ENCODE measurements at places on chromosomes 4 and X.

DNA sequence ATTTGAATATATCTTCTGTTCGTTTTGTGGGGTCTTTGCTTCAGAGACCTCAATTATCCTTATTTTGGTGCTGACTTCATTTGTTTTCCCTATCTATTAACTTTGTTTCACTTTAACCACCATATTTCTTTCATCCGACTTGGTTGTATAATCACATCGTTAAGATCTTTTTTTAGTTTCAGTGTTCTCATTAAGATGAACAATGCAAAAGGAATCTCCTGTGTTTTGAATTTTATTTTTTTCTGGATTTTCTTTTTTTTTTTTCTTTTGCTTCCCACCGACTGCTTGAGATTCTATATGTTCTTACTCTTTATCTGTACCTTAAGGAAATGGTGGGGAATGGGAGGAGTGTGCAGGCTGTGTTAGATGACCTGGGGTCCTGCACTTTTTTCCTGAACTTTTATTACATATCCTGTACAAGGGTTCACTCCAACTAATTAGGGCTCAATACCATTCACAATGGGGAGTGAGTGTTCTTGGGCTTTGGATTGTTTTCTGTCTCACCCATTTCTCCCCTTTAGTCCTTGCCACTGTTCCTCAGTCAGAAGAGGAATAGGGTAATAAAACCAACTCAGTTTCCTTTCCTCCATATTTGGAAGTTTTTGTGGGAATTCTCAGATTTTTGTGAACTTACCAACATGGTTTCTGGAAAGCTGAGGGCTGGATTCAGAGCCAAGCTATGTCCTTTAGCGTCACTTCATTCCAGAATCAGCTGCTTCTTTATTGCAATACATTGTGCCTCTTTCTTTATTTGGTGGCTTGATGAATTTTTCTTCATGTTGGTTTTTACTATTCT is 43.2 kb upstream of the BMPR1B start:
- no peak for DNase-seq

DNA sequence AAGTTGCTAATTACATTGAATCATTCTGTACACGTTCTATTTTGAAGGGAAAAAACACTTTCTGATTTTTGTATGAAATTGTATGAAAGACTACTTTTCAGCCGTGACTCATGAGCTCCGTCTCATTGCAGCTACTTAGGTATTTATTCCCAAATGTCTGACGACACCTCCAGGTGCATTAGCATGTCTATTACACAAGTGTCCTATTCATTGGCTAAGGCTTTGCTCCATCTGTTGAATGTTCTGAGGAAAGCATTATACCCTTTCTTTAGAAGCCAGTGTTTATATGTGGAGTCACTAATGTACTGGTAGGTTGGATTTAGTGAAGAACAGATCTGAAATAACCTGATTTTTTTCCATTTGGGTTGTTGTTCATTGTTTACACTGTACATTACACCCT is 51.8 kb downstream of the MAP7D3 start:
- DNase-seq, result no peak

DNA sequence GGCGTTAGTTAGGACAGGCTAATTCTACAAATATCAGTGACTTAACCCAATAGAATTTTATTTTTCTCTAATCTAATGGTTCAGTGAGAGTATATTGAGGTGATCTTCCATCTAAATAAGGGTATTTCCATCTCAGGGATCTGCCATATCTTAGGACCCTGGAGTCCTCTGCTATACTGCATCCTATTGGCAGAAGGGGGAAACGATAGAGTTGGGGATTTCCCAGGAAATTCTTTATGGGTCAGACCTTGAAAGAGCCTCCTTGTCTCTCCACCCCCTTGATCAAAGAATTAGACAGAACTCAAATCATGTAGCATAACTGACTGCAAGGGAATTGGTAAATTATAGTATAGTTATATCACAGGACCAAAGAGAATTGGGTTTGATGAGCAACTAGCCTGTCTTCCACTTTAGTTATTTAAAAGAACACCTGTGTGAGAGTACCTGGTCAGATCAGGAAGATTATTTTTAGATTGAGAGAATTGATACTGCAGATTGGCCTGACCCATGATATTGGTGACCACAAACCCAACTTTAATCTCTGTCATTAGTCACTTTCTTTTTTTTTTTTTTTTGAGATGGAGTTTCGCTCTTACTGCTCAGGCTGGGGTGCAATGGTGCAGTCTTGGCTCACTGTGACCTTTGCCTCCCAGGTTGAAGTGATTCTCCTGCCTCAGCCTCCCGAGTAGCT is 25.6 kb downstream of the SMARCA5 start:
- no peak for DNase-seq

GRCh38 chrX:136635235-136635634 is 12.7 kb upstream of the CD40LG start:
- no peak for DNase-seq

DNA sequence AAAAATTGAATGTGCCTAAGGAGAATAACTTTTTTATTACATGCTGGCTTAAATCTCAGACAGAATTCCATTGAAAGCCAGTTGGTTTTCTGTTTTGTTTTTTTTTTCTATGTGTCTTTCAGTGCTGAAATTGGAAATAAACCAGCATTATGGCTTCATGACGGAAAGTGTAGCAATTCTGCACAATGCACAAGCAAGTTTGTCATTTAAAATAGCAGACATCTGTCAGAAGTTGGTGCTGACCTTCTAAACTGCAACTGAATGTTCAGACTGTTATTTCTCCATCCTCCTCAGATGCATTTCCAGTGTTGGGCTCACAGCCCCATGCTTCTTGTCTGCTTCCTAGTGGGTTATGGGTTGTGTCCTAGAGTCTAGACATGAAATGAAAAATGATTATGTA is 107.2 kb upstream of the LIMCH1 start:
- DNase-seq, result no peak

GRCh38 chr4:163280703-163281519 is 51.5 kb downstream of the NPY1R start:
- no peak for DNase-seq

GRCh38 chrX:2521927-2522386 is 21.2 kb upstream of the DHRSX start:
- no peak for DNase-seq

DNA sequence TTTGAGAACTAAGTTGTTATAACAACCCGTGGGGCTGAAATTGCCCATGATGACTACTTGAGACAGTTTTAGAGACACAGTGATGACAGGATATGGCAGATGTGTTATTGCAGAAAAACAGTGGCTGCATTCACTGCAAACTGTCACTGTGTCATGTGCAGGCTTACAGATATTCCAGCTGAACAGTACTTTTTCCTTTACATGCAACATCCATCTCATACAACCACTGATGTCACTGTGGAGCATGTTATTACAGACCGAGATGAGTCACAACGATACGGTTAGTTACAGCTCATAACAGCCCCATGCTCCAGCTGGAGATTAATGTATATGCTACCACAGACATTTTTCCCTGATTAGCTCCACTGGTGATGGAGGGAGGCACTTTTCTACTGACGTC is 207.4 kb downstream of the TMA16 start:
- DNase-seq, result no peak

GRCh38 chr4:96016634-96017299 is 176.9 kb downstream of the PDHA2 start:
- no peak for DNase-seq

- no peak for DNase-seq
These were observed 16.8 kb upstream of the ARSH start for GRCh38 chrX:2989565-2989964.

- DNase-seq, result no peak
These were observed 213.3 kb downstream of the GLUD2 start for GRCh38 chrX:121260596-121261240.

DNA sequence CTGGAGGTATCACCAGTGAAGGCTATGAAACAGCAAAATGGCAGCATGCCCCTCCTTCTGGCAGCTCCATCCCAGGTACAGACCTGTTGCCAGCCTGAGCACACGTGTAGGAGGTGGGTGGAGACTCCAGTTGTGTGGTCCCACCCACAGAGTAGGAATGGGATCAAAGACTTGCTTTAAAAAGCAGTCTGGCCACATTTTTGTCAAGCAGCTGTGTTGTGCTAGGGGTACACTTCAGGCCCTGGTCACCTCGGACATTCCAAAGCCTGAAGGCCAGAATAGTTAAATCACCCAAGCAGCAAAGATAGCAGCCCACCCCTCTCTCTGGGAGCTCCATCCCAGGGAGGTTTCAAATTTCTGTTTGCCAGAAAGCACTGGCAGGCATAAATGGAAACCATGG is 20.3 kb upstream of the AMBN start:
- DNase-seq, result no peak

DNA sequence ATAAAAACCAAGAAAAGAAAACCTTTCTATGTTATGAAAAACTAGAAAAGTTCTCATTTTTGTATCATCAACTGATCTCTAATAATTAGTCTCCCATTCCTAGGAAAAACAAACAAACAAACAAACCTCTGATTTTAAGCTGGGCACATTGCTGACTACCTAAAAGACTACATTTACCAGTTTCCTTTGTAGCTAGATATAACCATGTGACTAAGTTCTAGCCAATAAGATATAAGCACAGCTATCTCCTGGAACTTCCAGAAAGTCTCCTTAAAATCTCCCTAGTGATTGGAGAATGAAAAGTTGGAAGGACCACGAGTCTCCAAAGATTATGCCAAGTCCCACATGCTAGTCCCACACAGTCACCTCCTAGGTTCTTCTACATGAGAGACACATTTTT is 108.9 kb downstream of the NR3C2 start:
- DNase-seq, result no peak

GRCh38 chr4:149889991-149890390 is 74.3 kb upstream of the IQCM start:
- DNase-seq, result no peak

DNA sequence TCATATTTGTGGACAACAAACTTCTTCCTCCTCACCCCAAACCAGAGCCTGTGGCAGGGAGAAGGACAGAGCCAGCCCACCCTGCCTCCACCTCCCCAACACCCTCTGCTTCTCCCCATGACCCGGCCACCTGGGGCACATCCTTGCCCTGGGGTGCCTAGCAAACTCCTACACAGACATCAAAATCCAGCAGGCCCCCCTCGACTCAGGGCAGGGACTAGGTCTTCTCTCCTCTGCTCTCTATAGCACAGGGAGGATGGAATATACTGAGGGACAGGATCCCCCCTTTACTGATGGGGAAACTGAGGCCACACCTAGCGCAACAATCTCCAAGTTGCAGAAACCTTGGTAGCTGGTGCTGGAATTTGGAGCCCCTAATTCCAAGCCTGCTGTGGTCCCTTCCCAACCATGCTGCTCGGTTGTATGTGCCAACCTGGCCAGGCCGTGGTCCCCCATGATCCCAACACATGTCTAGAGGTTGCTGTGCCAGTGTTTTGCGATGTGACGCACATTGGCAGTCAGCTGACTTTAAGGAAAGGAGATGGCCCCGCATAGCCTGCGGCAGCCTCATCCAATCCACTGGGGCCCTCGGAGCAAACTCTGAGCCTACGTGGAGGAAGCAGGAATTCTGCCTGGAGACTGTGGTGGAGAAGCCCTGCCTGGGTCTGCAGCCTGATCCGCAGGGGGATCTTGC is 53.9 kb upstream of the ADRA2C start:
- no peak for DNase-seq

DNA sequence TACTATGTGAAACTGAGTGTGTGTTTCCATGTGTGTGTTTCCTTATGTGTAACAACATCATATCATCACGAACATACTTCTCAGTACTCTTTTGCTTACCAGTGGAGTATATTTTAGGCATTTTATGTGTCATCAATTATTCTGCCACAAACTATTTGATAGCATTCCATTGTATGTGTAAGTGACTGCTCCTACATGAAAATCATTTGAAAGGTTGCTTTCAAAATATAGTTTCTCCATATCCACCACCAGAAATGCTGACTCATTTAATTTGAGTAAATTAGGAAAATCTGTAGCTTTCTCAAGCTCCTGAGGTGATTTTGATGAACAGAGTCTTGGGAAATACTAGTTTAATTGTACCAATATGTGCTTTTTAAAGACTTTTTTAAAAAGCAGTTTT is 376.2 kb downstream of the PCDH18 start:
- DNase-seq, result no peak

- no peak for DNase-seq
These were observed 210.8 kb downstream of the IQCM start for GRCh38 chr4:149604827-149605226.

GRCh38 chrX:9611436-9612145 is 146.7 kb downstream of the TBL1X start:
- DNase-seq, result no peak

DNA sequence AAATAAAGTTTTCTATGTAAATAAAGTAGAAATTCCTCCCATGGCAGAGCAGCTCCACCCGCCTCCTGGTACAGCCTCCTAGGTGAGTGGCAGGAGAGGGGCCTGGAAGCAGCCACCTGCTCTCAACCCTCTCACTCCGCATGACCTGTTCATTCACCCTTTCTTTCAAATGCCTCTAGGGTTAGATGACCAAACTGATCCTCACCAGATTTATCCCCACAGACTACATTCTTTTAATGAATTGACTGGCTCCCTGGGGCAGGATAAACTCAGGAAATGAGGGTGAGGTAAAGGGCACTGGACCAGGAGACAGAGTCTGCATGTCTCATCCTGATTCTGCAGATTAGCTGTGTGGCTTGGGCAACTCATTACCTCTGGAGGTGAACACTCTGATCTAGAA is 32.6 kb upstream of the NKX6-1 start:
- no peak for DNase-seq

- no peak for DNase-seq
These were observed 48.4 kb downstream of the BCORL1 start for GRCh38 chrX:130030826-130031225.

- DNase-seq, result no peak
These were observed 115.7 kb upstream of the MXRA5 start for GRCh38 chrX:3462166-3462508.

- no peak for DNase-seq
These were observed 20.3 kb downstream of the ATP8A1 start for GRCh38 chr4:42636645-42636949.

DNA sequence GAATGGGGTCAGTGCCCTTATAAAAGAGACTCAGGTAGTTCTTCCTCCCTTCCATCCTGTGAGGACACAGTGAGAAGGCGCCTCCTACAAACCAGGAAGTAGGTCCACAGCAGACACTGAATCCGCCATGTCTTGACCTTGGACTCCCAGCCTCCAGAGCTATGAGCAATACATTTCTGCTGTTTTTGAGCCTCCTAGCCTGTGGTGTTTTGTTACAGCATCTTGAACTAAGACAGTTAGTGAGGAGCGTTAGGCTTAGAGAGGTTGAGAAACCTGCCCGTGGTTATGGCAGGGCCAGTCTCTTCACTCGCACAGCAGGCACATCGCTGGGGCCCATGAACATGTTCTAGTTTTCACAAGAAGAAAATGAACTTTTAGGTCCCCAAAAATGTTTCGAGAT is 19.7 kb downstream of the SHROOM2 start:
- no peak for DNase-seq

- no peak for DNase-seq
These were observed 26.4 kb downstream of the MOSPD2 start for GRCh38 chrX:14899607-14900006.

DNA sequence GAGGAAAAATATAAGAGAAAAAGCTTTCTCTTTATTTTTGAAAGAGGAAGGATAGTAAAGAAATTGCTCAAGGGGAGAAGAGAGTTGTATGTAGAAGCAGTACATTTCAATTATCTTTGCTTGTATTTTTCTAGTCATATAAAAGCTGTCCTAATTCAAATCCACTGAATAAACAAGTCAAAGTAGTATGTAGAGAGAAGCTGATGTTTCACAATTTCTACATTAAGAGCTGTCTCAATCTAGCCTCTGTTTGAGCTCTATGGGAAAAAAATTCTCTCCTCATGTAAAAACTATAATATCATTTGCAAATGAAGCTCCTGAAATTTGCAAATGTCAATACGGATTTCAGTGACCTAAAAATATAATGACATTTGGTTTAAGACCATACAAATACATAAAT is 52.6 kb downstream of the CHM start:
- no peak for DNase-seq
